Mesenchymal stem cell (in vitro differentiated cells and primary cell): ENCODE measurements at places on chromosomes 16 and 17.
A peak's percentile ranks its signal among the peaks of the same experiment; 100 is the strongest.

- DNase-seq, result no peak
- H3K36me3 ChIP-seq, result no peaks in the 10 kb centered on the region
- no peak overlapping the region for H3K4me3 ChIP-seq
These were observed 59.6 kb upstream of the IL34 start for GRCh38 chr16:70586731-70587130.

DNA sequence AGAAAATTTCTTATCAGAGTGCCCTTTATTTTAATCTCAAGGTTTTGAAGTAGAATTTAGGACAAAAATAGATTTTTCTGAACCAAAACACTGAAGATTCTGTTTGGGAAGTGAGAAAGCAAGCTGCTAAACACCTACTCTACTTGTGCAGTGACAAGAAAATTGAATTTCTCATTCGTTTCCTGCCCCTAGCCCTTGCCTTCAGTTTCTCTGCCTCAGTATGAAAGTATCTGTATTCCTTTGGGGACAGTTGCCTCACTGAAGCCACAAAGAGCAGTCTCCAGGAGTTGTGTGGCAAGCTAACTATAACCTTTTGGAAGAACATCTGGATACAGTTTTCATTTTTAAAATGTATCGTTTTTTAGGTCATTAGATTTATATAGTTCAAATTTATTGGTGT is 19.7 kb downstream of the MOSMO start:
- H3K27me3 ChIP-seq, result no peaks in the 10 kb centered on the region
- no peak overlapping the region for H3K4me3 ChIP-seq
- DNase-seq, result peak; percentile 39
- no peak overlapping the region for H3K27ac ChIP-seq

DNA sequence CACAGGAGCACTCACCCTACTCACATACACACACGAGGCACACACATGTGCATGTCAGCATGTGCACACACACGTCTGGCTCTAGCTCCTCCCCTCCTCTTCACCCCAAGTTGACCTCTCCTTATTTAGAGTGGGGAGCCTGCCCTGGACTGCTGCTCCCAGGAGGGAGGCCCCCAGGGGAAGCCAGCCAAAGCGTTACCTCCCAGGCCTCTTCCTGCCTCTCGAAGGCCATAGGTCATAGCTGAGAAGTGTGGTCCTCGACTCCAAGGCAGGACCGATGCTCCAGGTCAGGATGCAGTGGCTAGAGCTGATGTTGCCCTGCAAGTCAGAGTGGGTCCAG is 18.8 kb downstream of the POLR3K start:
- H3K4me3 ChIP-seq, result no peak overlapping the region
- H3K36me3 ChIP-seq, result no peaks in the 10 kb centered on the region
- H3K27ac ChIP-seq, result no peak overlapping the region
- peaks cover 7% of the 10 kb centered on the region for H3K4me1 ChIP-seq
- H3K27me3 ChIP-seq, result no peaks in the 10 kb centered on the region
- no peak for DNase-seq

GRCh38 chr17:6712058-6712853 is 913 bp downstream of the SLC13A5 start:
- no peaks in the 10 kb centered on the region for H3K36me3 ChIP-seq
- H3K4me1 ChIP-seq, result peaks cover 9% of the 10 kb centered on the region
- no peak overlapping the region for H3K4me3 ChIP-seq
- DNase-seq, result no peak
- no peak overlapping the region for H3K27ac ChIP-seq

DNA sequence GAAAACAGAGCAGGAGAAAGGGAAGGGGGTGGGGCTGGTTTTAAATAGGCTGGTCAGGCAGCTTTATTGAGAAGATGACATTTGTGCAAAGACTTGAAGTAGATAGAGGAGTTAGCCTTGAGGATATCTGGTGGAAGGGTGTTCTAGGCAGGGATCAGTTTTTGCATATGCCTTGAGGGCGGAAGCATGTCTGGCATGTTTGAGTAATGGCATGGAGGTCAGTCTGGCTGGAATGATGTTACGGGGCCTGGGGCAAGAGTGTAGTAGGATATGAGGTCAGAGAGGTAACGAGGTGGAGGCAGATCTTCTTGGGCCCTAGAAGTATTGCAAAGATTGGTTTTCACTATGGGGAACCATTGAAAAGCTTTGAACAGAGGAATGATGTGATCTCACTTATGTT is 4.8 kb downstream of the RABEP1 start:
- DNase-seq, result no peak
- H3K4me3 ChIP-seq, result no peak overlapping the region
- no peaks in the 10 kb centered on the region for H3K27me3 ChIP-seq
- H3K4me1 ChIP-seq, result peaks cover 1% of the 10 kb centered on the region
- no peak overlapping the region for H3K27ac ChIP-seq

- H3K4me1 ChIP-seq, result peaks cover 18% of the 10 kb centered on the region
- H3K27ac ChIP-seq, result peak within 1 kb of the TSS; percentile 88
- DNase-seq, result peak; percentile 82
- no peaks in the 10 kb centered on the region for H3K36me3 ChIP-seq
- no peaks in the 10 kb centered on the region for H3K27me3 ChIP-seq
- H3K4me3 ChIP-seq, result peak within 1 kb of the TSS; percentile 90
These were observed at the start of gene CCL2 for GRCh38 chr17:34254651-34255380. TSS of gene CCL2 (plus strand) at chr17:34255285. CDS start at chr17:34255350, 65 bp downstream.

DNA sequence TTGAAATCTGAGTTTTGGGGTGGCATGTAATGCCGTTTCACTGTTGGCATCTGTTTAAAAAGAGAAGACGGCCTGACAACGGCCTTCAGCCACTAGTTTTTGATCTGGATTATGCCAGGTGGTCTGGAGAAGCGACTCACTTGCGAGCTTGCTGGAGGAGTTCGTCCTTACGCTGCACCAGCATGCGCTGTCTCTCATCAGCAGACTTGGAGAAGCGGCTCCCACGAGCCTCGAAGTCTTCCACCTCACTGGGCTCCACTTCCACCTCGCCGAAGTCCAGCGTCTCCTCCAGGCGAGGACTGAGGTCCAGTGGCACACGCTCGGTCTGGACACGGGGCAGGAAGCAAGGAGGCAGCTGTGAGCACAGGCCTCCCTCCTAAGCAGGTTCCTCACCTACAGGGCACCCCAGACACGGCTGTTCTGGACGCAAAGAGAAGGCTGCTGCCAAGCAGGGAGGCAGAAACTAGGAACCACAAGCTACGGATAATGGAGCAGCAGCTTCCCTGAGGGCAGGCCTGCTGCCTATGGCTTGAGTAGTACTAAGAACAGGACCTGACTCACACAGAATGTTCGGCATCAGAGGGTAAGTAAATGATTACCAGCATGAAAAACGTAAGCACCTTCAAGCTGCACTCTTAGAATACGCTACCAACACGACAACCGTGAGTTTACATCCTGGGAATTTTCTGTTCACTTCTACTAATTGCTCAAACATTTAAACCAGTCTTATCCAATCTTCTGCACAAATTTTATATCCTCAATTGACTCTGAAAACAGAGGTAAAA is 61.4 kb downstream of the AMFR start:
- no peak overlapping the region for H3K27ac ChIP-seq
- peaks cover 64% of the 10 kb centered on the region for H3K36me3 ChIP-seq
- H3K27me3 ChIP-seq, result no peaks in the 10 kb centered on the region
- peaks cover 5% of the 10 kb centered on the region for H3K4me1 ChIP-seq
- no peak for DNase-seq

- H3K4me3 ChIP-seq, result no peak overlapping the region
- no peaks in the 10 kb centered on the region for H3K36me3 ChIP-seq
- no peak for DNase-seq
- H3K27me3 ChIP-seq, result no peaks in the 10 kb centered on the region
These were observed 531.9 kb downstream of the GRIN2A start for GRCh38 chr16:9650284-9650683.

DNA sequence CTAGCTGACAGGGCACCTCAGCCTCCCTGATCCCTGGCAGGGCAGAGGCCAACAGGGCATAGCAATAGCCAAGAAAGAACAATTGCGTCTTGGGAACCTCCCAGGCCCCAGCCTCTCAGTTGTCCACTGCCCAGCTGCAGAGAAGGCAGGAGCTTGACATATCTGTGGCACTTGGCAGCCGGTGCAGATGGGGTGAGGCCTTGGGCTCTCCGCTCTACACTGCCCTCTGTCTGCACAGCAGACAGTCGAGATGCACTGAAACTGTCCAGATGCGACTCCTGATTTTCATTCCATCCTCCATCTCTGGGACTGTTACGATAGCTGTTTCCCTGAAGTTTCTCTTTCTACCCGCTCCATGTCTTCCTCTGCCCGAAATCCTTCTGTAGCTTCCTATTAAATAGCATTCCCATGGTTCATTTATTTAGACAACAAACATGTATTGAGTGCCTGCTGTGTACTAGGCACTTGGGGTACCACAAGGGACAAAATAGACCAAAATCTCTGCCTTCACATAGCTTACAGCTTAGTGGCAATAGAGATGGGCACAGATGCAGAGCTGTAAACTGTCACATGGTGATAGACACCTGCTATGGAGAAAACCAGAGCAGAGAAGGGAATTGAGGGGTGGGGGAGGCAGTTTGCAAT is 3.3 kb downstream of the POLR3E start:
- H3K27ac ChIP-seq, result no peak overlapping the region
- peaks cover 4% of the 10 kb centered on the region for H3K4me1 ChIP-seq
- no peaks in the 10 kb centered on the region for H3K27me3 ChIP-seq
- H3K4me3 ChIP-seq, result no peak overlapping the region

DNA sequence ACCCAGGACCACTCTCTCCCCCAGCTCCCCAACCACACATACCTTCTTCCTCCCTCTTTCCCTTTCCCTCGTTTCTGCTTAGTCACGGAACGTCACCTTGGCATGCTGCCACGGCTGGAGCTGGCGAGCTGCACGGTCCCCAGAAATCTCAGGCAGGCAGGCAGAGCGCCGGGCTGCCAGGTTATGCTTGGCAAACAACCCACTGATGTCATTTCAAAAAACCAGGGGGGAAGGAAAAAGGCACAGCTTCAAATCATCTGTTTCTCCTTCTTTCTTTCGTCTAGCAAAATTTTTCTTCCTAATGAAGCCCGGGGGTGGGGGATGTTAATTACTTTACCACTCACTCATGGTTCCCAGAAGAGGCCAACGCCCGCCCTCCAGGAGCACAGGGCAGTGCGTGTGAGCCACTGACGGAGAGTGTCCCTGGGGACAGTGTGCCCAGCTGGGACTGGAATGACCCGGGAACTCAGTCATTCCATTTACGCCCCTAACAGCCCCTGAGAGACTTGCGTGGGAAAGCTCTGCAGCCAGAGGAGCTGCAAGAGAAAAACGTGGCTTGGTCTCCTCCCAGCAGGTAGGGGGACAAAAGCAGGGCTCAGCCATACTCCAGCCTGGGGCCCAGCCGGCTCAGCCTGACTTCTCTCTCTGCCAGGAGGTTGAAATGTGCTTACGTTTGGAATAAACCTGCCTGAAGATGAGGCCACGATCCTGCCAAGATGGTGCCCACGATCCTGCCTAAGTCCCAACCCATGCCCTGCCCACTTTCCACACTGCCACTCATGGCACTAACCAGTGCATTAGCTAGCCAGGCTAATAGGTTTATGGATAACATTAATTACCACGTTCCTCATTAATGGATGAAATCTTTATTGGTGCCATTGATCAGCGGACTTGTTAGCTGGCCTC is 198.9 kb downstream of the ZFHX3 start:
- H3K36me3 ChIP-seq, result no peaks in the 10 kb centered on the region
- no peaks in the 10 kb centered on the region for H3K27me3 ChIP-seq
- H3K4me3 ChIP-seq, result no peak overlapping the region
- H3K27ac ChIP-seq, result peak overlapping the region; percentile 29

DNA sequence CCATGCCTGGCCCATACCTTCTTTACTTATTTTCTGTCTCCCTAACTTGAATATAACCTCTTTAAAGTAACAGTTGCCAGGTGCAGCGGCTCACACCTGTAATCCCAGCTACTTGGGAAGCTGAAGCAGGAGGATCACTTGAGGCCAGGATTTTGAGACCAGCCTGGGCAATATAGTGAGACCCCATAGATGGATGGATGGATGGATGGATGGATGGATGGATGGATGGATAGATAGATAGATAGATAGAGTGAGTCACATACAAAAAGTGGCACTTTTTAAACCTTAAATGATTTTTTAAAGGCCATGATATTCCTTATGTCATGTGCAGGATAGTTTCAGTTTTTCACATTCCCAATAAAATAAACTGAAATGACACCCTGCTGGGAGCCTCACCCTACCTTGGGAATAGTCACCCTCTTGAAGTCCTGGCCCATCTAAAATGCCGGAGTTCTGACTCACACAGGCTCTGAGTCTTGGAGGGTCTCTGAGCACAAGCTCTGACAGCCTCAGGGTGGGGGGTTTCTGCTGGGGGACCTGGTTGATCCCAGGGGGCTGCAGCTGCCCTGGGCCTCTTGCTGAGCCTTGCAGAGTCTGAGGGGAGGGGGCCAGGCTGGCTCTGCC is 26.2 kb downstream of the CPNE2 start:
- H3K27ac ChIP-seq, result no peak overlapping the region
- peaks cover 8% of the 10 kb centered on the region for H3K36me3 ChIP-seq
- H3K27me3 ChIP-seq, result no peaks in the 10 kb centered on the region
- no peak for DNase-seq

- H3K27ac ChIP-seq, result no peak overlapping the region
- peaks cover 1% of the 10 kb centered on the region for H3K4me1 ChIP-seq
- DNase-seq, result no peak
- H3K4me3 ChIP-seq, result no peak overlapping the region
- no peaks in the 10 kb centered on the region for H3K27me3 ChIP-seq
These were observed 16.9 kb downstream of the TRIM25 start for GRCh38 chr17:56896968-56897359.
